Psoas muscle (tissue), 8 donors: ENCODE measurements at places on chromosomes 11 and 22. TPM values are rescaled to one million over a fixed set of nuclear protein-coding genes. Genes with fewer than 3 reads are reported as not detected.

The OR8G5 gene
- not detected for total RNA-seq

The IGSF22 gene
- total RNA-seq: 0.42 TPM

The FAM227A gene
- total RNA-seq: 0.29 TPM

The TUBA8 gene
- total RNA-seq: 108 TPM

The PVALB gene
- total RNA-seq: not detected

The ZP1 gene
- 0.29 TPM for total RNA-seq

The CRYBB3 gene
- total RNA-seq: not detected

The OR52N4 gene
- total RNA-seq: not detected

The GAS2 gene
- total RNA-seq: 2.9 TPM

The POTEH gene
- not detected for total RNA-seq

The SLC5A12 gene
- not detected for total RNA-seq

DNA sequence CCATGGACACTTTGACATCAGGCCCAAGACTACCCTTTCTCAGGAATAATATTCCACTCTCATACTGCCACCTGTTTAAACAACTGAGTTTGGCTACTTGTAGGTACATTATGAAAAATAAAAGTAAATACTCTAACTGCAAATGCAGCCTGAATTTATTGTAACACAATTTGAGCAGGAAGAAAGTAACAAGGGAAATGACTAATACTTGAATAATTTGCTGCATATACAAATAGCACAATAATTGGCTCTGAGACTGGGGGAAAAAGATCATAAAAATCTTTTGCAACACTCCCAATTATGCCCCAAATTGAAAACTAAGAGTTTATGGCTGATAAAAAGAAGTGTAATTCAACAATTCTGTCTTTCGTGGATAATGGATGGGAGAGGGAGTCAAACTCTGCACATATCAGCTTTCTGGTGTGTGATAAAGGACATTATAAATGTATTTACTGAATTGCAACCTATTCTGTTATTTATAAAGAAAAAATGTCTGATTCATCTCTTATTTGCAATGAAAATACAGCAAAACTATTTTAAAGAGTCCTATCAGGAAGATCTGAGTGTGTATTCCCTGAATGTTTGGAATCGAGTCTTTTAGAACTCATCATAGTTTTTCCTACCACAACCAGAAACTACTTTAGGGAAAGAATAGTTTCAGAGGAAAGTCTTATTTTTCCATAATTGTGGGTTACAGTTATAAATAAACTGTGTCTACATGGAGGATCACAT is 359.0 kb downstream of the JRKL start:
- DNase-seq: no peak

DNA sequence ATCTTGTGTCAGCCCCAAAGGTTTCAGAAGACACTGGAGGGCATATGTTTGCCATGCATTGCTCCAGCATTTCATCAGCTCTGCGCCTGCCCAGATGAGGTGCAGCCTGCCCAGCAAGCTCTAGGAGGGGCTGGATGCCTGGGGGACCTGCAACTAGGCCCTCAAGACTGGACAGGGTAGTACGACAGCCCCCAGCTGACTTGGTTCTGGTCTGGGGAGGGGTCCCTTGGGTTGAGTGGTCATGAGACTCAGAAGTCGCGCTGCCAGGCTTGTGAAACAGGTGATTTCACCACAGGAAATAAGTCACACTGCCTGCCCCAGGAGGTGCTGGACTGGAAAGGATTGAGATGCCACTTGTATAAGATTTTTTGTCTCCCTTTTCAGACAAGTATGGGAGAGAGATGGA is 23.4 kb downstream of the TPBGL start:
- DNase-seq: no peak

DNA sequence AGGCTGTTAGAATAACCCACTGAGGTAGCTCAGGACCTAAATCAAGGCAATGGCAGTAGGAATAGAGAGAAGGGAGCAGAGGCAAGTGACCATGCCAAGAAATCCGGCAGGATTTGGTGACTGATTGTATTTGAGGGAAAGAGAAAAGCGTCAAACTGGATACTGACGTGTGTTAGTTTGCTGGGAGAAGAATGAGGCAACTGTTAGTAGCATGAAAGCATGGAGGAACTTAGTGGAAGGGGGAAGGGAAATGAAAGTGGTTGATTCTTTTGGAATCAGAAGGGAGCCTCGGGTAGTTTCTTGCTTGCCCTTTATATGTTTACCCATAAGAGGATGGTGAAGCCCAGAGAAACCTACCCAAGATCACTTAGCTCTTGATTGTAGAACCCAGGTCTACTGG is 8.3 kb downstream of the PPFIBP2 start:
- no peak for DNase-seq

- no peak for DNase-seq
Measured at GRCh38 chr11:116061322-116061721, 557.1 kb upstream of the CADM1 start.

GRCh38 chr11:35142481-35143075 is 3.6 kb downstream of the CD44 start:
- no peak for DNase-seq

DNA sequence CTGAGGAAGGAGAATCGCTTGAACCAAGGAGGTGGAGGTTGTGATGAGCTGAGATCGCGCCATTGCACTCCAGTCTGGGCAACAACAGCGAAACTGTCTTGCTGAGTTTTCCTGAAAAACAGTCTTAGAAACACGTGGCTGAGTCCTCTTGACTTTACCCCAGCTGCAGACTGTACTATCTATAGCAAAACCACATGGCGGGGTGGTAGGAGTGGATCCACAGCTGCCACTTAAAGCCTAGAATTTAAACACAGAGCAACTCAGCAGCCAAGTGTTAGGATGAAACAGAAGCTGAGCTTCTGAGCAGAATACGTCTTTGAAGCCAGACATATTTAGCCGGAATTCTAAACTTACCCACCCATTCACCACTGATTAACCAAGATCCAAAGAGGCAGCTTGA is 14.1 kb downstream of the PATZ1 start:
- no peak for DNase-seq

GRCh38 chr22:32331918-32332725 is 25.5 kb upstream of the RFPL3 start:
- no peak for DNase-seq

DNA sequence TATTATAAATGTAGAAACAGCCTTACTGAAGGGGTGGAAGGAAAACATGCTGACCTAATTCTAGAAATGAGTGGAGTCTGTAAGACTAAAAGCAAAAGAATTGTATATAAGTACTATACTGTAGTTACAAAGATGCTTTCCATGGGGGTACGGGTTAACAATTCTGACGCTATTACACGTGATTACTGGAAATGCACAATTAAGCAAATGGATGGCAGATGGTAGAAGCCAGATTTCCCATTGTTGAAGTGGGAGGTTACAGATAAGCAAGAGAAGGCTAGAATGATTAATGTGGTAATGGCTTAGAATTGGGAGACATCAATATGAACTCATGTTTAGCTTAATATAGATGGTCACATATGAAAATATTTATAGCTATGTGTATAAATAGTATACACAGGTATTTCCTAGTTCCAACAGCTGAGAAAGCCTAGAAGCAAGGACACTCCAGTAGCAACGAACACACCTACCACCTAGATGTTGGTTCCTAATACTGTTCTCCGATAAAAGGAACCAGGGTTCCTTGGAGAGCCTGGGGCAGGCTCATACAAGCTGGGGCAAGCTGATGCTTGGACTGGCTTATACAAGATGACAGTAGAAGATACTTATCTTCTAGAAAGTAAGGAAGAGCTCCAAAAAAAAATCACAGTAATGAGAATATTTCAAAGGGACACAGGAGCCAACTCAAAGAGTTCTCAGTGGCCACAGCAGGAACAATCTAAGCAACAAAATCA is 13.5 kb downstream of the SMC1B start:
- DNase-seq: no peak

GRCh38 chr11:16833026-16833425 is 94.6 kb downstream of the C11orf58 start:
- DNase-seq: no peak

DNA sequence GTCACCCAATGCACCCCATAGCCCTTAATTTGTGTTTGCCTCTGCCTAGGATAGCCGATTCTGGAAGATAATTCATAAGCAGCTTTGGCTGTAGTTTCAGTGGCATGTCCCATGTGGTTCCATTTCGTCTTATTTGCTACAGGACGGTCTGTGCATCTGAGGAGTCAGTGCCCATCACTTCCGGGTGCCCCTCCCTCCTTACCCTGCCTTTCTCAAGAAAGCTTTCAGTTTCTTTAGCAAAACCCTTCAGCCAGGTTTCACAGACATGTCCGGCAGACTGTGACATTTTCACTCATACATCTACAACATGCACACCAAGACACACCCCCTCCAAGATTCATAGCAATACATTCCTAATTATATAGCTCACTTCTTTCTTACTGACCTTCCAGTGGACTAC is 14.3 kb downstream of the TP53AIP1 start:
- DNase-seq: no peak

- no peak for DNase-seq
Measured at GRCh38 chr11:133118563-133119268, 413.6 kb downstream of the OPCML start.

- no peak for DNase-seq
Measured at GRCh38 chr11:36312611-36313472, 16.8 kb downstream of the PRR5L start.

GRCh38 chr11:126732981-126733380 is 267.6 kb downstream of the KIRREL3 start:
- DNase-seq: no peak
